ENCODE measurements at places on chromosomes 3 and 15.

DNA sequence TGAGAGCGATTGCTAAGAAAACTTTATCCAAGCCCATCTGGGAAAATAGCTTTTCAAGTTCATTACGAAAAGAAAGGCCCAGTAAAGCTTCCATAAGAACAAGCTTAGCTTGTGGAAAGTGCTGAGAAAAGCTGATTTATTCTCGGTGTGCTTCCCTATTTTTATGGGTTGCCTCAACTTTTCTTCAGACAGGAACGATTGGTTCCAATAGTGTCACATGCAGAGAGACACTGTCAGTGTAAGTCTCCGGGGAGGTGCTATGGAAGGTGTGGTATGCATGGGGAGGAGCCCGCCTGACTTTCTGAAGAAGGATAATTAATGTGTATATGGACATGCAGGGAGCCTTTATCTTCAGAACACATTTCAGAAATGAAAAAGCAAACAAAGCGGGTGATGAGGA, 177.2 kb downstream of the SSR3 start:
- DNase-seq: no peak

DNA sequence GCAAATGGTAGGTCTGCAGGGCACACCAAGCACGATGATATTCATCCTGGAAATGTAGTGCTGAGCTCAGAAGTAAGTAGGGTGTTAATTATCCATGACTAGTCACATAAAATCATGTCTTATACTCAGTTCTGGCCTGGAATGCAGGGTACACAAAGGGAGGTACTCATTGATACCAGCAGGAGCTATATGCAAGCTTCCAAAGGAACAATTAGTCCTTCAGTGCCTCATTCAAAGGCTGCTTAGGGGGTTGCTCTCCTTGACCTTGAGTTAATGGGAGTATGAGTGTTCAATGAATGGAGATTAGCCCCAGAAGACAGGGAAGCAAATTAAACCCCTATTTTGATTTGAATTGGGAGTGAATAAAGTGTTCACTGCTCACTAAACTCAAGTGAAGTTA, 38.3 kb downstream of the CNTN6 start:
- no peak for DNase-seq

- no peak for DNase-seq
Observed at GRCh38 chr3:113606539-113607218, 74.3 kb downstream of the SIDT1 start.

DNA sequence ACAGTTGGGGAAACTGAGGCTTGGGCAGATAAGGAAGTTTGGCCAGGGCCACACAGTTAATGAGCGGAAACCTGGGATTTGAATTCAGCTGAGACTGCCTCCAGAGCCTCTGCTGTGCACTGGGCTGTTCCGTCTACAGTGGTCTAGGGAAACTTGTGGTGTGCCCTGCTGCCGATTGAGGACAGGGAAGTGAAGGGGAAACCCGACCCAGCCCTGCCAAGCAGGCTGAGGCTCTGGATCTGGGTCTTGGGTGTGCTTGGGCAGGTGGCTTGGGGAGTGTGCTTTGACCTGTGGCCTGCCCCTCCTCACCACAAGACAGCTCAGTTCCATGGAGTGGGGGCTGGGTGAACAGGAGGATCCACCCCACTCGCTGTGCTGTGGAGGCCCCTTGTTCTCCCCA, 17.6 kb downstream of the NISCH start:
- DNase-seq: no peak

DNA sequence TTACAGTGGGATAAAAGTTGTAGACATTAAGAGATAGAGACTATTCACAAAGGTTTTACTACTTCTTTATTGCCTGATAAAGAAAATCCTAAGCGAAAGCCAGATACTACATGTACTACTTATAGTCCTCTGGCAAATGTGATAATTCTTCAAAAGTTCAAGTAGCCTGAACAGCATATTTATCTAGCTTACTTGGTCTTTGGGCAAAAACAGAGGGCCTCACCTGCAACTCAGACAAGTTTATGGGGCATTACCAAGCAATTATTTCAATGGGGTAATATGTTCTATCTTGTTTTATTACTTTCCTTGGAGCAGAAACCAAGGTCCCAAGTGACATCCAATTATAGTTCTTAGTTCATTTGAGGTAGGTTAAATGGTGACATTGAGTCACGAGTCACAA, 390.1 kb upstream of the ARHGEF26 start:
- no peak for DNase-seq
